Bone marrow (tissue), 2 donors: ENCODE measurements at places on chromosomes 6 and 20.

- DNase-seq, result no peak
Measured at GRCh38 chr20:38665094-38665493, 59.2 kb upstream of the SLC32A1 start.

- no peak for DNase-seq
Measured at GRCh38 chr6:28401172-28401571, 1.6 kb upstream of the ZSCAN12 start.

DNA sequence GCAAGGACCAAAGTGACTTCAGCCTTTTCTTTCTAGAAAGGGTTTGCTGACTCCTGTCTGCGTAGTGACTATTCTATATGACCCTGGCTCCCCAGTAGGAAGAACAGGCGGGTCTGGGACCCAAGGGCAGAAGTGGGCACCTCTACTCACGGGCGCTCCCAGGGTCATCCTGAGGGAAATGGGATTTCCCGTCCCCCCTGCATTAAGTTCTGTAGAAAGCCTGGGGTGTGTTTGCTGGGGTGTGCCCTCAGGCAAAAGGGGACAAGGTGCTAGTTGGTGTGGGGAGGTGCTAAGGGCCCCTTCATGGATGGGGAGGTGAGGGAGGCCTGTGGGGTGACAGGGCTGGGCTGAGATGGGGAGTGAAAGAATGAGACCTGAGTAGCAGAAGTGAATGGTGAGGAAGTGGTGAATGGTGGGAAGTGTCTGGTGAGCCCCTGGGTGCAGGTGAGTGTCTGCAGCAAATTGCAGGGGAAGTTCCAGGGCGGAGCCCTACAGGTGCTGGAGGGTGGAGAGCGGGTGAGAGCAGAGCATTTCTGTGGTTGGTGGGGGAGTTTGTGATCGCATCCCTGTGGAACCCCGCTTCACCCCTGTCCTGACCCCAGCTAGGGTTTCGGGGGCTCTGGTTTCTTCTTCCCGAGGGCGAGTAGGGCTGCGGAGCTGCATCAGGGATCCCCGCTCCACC lies 21.1 kb downstream of the RAET1L start:
- DNase-seq, result no peak

- no peak for DNase-seq
Measured at GRCh38 chr20:20793591-20793990, 81.1 kb upstream of the RALGAPA2 start.

DNA sequence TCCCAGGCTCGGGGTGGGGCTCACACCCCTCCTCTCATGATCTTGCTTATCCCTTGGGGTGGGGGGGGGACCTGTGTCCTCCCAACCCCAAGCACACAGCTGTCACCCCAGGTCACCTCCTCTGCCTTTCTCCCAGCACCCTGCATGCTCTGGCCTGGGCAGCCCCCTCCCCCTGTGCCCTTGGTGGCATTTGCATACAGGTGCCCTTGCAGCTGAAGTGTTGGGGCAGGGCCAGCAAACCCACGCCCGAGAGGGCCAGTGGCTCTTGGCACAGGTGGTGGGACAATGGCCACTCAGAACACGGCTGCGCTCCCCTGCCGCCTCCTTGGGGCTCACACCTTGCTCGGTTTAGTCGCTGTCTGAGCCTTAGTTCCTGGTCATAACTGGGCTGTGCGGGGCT lies 11.3 kb upstream of the MYT1 start:
- no peak for DNase-seq

GRCh38 chr6:134634466-134634865 lies 315.4 kb downstream of the ALDH8A1 start:
- no peak for DNase-seq

- no peak for DNase-seq
Measured at GRCh38 chr6:140460267-140460666, 1085.8 kb upstream of the CITED2 start.

DNA sequence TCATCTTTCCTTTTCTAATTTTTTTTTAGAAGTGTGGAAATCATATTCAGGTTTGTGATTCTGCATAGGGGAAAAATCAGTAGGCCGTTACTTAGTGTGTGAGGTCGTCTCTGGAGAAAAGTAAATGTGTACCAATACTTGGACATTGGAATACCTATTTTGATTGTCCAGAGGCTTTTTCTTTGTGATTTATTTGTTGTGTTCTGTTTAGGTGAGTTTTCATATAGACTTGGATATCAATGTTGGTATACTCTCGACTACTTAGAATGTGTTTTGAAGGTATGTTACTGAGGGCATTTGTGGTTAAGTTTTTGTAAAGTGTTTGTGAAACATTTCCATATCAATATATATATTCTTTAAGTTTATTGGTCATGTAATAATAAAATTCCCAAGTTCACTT lies 2.3 kb downstream of the CD2AP start:
- no peak for DNase-seq

GRCh38 chr6:125584468-125584939 lies 164.9 kb upstream of the HEY2 start:
- DNase-seq, result no peak

GRCh38 chr20:42461965-42462593 lies 727.6 kb downstream of the PTPRT start:
- no peak for DNase-seq

DNA sequence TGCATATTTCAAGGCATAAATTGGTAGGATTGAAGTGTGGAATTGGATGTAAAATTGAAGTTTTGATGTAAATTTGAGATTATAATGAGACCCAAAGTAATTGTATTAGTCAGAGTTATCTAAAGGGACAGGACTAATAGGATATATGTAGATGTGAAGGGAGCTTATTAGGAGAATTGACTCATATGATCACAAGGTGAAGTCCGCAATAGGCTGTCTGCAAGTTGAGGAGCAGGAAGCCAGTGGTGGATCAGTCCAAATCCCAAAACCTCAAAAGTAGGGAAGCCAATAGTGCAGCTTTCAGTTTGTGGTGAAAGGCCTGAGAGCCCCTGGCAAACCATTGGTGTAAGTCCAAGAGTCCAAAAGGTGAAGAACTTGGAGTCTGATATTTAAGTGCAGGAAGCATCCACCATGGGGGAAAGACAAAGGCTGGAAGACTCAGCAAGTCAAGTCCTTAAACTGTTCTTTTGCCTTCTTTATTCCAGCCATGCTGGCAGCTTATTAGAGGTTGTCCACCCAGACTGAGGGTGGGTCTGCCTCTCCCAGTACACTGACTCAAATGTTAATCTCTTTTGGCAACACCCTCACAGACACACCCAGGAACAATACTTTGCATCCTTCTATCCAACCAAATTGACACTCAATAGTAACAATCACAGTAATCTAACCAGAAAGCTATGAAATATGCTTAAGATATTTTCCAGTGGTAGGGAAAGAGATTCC lies 442.6 kb upstream of the PTCHD4 start:
- no peak for DNase-seq
